IPS-NIHi11 (cell line): ENCODE measurements at places on chromosomes 7 and 10.

- DNase-seq: no peak
Observed at GRCh38 chr7:29500719-29501118, 62.9 kb upstream of the PRR15 start.

DNA sequence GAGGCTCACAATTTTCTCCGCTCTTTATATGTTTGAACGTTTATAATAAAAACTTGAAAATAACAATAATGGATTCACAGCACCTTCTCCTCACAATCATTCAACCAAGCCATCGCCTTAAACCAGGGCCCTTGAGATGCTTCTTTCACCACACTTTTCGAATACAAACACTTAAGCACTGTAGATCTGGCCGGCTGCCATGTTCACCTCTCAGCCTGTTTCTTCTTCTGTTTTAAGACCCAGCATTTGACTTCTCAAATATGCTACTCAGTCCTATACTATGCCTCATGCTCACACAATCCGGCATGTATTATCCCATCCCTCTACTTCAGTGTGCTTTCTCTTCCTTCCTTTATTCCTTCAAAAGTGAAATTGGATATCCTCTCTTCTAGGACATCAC, 280.6 kb downstream of the TFEC start:
- DNase-seq: no peak

DNA sequence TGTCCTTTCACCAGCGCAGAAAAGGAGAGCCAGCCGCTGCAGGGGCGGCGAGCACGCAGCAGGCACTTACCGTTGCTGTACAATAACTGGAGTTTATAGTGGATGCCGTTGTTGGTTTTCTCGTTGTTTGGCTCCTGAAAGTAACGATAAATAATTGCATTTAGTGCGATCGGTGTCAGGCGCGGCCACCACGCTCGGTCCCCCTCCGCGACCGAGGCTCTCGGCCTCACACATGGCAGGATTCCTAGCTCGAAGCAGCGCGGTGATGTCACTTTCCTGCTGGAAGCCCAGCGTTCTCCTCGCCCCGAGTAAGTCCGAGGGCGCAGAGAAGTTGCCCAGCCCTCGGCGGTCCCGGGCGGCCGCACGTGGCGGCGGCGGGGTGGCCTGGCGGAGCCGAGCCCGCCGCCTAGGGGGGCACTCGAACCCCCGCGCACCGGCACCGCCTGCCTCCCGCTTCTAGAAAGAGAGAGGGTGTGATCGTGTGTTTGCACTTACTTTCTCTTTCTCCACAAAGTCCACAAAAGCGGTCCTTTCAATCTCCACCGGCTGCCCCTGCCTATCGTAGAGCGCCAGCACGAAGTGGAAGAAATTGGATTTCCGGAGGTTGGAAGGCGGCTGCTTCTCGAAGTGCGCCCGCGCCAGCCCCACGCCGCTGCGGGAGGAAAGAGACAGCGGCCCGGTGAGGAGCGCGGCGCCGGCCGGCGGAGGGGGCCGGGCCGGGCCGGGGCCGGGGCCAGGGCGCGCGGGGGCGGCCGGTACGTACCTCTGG, 1.0 kb downstream of the EBF3 start:
- DNase-seq: no peak

GRCh38 chr10:17510242-17510908, 56.0 kb upstream of the ST8SIA6 start:
- DNase-seq: no peak

DNA sequence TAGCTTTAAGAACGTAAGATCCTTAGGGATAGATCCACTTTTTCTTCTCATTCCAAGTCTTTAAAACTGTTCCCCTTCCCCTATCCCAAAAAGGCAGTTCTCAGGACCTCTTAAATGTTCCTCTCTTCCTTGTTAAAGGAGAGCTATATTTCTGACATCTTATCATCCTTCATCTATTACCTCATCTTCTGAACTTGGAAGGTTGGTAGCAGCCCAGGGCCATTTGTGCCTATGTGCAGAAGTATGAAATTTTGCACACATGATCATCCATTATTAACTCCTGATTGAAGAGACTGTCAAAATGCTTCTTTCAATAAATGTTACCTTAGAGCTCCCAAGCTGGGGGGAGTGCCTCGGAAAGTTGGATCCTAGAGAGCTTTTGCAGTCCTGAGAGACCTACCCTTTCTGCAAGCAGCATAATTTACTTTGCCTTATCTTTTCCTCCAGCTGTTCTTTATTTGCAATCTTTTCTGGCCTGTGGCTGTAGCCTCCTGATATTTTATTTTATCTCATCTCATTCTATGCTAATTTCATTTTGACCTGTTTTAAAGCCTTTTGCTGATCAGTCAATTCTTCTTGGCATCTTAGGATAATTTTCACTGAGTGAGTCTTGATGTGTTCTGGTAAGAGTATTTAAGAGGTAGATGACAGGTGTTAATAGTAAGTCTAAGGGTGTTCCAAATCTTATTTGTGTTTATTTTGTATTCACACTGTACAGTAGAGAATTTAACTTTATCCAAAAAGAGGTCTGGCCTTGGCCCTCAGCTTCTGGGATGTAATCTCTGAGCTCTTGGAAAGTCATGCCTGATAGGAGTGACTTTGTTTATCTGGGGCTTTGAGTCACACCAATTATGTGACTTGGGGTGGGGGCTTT, 135.0 kb upstream of the PDLIM1 start:
- no peak for DNase-seq

GRCh38 chr7:69906283-69906995, 308.2 kb downstream of the AUTS2 start:
- no peak for DNase-seq

GRCh38 chr7:90833443-90833842, 237.3 kb downstream of the CDK14 start:
- DNase-seq: no peak
